KBM-7 (cell line): ENCODE measurements at places on chromosomes 11 and 22.
A peak's percentile ranks its signal among the peaks of the same experiment; 100 is the strongest.

DNA sequence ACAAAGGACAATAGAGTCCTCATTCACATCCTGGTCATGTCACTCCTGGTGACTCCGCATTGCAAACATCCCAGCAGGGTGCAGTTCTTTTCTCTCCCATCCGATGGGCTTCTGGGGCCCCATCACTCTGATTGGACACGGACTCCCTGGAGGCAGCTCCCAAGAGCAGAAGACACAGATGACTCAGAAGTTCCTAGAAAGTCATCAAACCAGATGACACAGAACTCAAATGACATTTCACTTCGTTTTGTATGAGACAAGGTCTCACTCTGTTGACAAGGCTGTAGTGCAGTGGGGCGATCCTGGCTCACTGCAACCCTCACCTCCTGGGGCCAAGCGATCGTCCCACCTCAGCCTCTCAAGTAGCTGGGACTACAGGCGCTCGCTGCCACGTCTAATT, 33.2 kb downstream of the ZNF195 start:
- no peak for DNase-seq

- no peak for DNase-seq
These were observed 78.3 kb downstream of the CTTN start for GRCh38 chr11:70476669-70477068.

GRCh38 chr11:64655941-64656601, 65.1 kb downstream of the SLC22A12 start:
- DNase-seq: no peak

DNA sequence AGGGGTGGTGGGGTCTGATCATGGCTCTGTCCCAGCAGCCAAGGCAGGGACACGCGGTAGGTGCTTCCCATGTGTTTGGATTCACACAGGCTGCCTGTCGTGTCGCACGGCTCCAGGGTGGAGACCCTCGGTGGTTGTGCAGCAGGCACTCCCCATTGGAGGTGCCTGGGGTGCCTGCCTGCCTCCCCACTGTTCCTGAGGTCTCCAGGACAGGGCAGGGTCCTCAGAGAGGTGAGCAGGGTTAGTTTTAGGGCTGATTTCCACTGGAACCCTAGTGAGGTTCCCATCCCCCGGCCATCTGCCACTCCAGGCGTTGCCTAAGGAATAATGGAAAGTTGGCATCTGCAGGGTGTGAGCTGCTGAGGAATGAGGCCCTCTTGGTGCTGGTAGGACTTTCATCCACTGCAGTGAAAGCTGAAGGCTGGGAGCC, 32.3 kb downstream of the OSBPL5 start:
- no peak for DNase-seq

DNA sequence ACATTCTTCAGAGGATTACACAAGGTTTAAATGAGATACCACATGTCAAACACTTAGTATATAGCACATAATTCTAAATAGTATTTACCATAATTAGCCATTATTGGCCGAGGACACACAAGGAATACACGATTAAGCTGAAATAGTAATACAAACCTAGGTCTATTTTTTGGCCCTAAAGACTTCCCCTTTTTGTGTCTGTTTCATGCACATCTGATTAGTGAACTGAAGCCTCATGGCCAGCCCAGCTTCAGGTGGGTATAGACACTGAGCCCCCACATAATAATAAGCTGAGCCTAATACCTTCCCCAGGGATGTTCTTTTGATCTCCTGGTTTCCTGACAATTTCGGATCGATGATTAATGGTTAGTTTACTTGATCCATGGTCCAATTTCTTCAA, 2.1 kb downstream of the GLYATL1B start:
- no peak for DNase-seq

- no peak for DNase-seq
These were observed 7.7 kb downstream of the LIF start for GRCh38 chr22:30238661-30239487.

DNA sequence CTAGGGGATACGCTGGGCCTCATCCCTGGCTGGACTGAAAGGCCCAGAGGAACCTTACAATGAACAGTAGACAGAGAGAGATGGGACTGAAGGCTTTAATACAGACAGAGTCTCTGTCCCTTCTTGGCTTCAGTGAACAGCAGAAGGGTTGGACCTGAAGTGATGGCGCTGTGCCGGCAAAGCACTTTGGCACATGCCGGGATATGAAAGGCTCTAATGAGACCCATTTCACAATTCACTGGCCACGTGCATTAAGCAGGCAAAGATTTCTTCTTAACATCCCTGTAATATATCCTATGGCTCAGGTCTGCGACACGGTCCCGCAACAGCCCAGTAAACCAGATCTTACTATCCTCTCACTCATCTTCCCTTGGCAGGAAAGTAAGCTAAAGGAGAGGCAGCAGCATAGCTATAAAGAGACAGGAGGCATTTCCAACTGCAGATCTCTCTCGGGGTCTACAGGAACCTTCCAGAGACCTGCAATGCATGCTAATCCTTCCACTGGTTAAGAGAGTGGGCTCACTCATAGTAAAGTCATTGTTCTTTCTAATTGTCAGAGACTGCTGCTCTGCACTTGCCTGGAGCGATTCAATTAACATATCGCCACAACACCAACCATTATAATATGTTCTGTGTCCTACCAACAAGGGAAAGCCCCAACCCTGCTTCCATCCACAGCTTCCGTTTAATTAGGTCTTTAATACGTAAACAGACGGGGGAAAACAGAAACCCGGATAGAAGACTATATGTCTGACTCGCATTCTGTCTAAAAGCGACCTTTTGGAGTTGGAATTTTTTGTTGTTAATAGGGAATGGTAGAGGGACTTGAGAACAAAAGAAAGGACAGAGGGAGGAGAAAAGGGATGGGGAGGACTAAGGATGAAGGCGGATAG, 1179.0 kb downstream of the LRRC4C start:
- no peak for DNase-seq

DNA sequence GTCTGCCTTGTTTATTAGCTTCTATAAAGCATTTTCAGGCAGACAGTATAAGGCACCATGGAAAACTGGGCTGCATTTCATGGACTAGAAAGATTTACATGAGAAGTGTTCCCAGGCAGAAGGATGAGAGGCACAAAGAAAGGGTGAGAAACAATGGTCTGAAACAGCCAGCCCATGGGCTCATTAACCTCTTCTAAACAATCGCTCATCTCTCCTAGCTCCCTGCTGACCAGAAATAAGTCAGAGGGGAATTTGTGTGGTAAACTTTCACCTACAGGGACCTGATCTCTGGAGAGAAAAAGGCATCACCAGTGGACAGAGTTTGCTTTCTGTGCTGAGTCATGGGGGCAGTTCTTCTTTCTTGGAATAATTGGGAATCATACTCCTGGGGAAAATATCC, 51.8 kb upstream of the KIRREL3 start:
- no peak for DNase-seq

DNA sequence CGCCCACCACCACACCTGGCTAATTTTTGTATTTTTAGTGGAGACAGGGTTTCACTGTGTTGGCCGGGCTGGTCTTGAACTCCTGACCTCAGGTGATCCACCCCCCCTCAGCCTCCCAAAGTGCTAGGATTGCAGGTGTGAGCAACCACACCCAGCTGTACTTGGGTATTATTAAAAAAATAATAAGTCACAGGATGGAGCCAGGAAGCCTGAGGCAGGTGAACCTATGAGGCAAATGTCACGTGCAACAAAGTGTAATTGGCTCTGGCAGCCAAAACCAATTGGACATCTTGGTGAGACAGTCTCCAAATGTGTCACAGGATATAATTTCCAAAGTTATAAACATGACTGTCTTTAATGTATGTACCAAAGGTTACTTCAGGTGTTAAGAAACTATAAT, 24.0 kb upstream of the MALAT1 start:
- DNase-seq: no peak

- DNase-seq: no peak
These were observed 101.2 kb upstream of the TIMP3 start for GRCh38 chr22:32700191-32700882.

DNA sequence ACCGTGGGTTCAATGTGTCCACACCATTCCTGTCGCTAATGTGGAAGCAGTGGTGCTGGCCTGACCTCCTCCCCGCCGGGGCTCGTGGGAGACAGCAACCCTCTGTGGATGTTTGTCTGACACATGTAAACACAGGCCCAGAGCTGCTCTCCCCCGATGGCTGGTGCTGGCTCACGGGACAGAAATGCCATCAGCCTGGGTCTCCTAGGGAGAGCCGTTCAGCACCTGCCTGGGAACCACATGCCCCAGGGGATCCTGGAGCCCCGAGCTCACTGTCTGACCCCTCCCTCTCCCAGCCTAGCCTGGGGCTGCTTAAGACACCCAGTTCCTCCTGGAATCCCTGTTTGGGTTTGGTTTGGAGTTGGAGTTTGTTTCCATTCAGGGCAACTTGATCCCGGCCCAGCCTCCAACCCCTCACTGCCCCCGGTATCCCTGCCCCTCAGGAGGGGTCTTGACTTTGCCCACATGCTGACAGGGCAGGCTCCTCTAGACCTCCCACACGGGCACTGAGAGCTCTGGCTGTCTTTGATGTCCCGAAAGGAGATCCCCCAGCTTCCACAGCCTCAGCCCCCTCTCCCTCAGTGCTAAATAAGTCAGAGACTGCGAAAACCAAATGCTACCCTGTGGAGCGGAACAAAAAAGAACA, 50.9 kb upstream of the WNT11 start:
- no peak for DNase-seq

GRCh38 chr11:64718780-64719124, 4.2 kb downstream of the NRXN2 start:
- DNase-seq: no peak

GRCh38 chr11:115439385-115439784, 64.8 kb downstream of the CADM1 start:
- DNase-seq: no peak

DNA sequence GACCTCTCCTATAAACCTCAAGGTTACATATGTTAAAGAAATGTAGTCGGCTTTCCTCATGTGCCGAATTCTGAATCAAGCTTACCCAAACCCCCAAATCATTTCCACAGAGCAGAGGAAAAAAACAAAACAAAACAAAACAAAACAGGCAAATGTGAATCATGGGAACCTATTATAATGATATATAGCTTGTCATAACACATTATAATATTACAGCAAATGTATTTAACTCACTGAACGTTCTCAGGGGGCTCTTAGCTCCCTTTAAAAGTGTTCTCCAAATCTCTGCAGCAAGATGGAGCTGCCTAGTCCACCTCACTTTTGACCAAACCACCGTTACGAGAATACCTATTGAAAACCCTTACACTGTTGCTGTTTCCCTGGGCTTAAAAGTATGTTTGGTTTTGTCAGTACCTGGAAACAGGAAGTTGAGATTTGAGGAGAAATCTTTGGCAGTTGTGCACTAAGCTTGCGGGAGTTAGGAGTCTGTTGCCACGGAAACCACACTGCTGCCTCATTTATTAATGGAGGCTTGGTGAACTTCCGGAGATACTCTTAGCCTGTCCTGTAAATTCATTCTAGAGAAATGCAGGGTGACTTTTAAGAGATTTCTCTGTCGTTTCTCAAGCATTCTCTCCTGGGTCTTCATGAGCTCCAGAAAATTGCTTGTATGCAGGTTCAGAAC, 167.0 kb upstream of the RASSF10 start:
- DNase-seq: peak; percentile 54

GRCh38 chr22:17785185-17786184, 11.2 kb upstream of the BID start:
- DNase-seq: peak; percentile 69

DNA sequence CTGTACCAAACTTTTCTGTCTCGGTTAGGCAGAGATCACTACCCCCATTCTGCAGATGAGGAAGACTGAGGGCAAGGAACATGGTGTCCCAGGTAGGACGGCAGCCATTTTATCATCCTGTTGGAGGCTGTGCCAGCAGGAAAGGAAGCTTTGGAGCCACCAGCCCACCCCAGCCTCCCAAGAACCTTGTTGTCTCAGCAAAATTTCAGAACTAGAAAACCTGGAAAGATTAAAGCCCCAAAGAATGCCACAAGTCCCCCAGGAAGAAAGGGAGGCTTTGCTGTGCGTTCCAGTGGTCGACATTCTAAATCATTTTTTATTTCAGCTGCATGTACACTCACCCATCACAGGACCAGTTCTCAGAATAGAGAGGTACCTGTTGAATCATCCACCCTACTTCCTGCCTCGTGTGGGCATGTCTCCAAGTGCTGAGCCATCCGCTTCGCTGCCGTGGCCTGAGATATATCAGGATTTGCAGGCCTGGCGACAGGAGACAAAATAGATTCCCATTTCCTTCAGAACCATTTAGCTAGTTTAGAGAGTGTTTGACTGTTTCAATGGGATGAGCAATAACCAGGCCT, 13.0 kb upstream of the EIF3D start:
- DNase-seq: no peak

GRCh38 chr22:42752912-42753311, 32.2 kb upstream of the A4GALT start:
- no peak for DNase-seq

DNA sequence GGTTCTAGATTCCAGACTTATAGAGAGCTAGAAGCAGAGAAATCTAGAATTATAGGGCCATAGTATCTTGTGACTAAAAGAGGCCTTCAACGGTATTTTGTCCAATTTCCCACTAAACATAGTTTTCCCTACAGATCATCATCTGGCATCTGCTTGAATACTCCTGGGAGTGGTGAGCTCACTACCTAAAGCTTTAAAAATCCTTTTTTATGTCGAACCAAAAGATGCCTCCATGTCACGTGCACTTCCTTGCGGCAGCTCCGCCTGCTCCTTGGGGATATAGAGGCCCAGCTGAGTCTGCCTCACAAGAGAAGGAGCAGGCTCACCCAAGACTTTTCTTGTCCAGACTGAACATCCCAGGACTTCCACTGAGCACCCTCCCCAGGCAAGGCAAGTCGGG, 4.3 kb upstream of the MB start:
- DNase-seq: no peak

- no peak for DNase-seq
These were observed 37.2 kb downstream of the IGSF9B start for GRCh38 chr11:133919330-133920108.

DNA sequence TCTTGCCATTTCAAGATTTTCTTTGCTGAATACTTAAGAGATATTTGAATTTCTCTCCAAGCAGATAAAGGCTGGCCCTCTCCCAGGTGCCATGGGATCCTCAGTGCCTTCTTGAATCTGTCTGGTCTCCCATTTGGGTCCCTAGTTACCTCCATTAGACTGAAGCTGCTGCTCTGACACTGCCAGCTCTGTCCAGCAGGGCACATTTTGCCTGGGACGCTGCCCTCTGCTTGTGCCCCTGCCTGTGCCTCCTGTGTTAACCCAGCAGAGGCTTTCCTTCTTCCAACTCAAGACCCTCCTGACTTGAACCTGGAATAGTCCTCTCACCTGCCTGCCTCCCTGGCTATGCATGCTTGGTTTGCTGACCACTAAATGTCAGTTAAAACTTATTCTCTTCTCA, 406.3 kb downstream of the BUD13 start:
- DNase-seq: no peak

GRCh38 chr11:76135491-76135890, 70.8 kb downstream of the WNT11 start:
- DNase-seq: no peak

- peak; percentile 78 for DNase-seq
These were observed at the start of gene EIF4ENIF1 for GRCh38 chr22:31489632-31490495. EIF4ENIF1 (minus strand) TSS chr22:31489842; CDS start chr22:31488718, 1,124 bp downstream.

GRCh38 chr22:27097933-27098332, 440.5 kb downstream of the MIAT start:
- no peak for DNase-seq

GRCh38 chr11:66491315-66491935, 11.2 kb downstream of the DPP3 start:
- DNase-seq: no peak

GRCh38 chr11:122796128-122796717, 42.1 kb upstream of the CRTAM start:
- peak; percentile 65 for DNase-seq

- no peak for DNase-seq
These were observed 35.1 kb downstream of the NRXN2 start for GRCh38 chr11:64687643-64688533.

GRCh38 chr11:70174547-70175235, 28.4 kb upstream of the FADD start:
- DNase-seq: no peak

- DNase-seq: no peak
These were observed 143.6 kb downstream of the ADAMTS15 start for GRCh38 chr11:130592056-130592455.
